Kidney (tissue), 22 donors: ENCODE measurements at places on chromosomes 3 and 15. TPM values are rescaled to one million over a fixed set of nuclear protein-coding genes. Genes with fewer than 3 reads are reported as not detected.

Gene GABRR3
- not detected for total RNA-seq

Gene KNG1
- total RNA-seq = 8.7 TPM

Gene RLBP1
- not detected for total RNA-seq

Gene TMCO5A
- total RNA-seq = not detected

Gene CFAP91
- 14.1 TPM for total RNA-seq

Gene KIF9
- total RNA-seq = 16.9 TPM

Gene ANKDD1A
- 8.0 TPM for total RNA-seq

Gene PLSCR2
- 1.4 TPM for total RNA-seq

Gene AADAC
- not detected for total RNA-seq

Gene CPNE4
- total RNA-seq = 0.79 TPM

Gene CCR9
- total RNA-seq = 0.22 TPM

DNA sequence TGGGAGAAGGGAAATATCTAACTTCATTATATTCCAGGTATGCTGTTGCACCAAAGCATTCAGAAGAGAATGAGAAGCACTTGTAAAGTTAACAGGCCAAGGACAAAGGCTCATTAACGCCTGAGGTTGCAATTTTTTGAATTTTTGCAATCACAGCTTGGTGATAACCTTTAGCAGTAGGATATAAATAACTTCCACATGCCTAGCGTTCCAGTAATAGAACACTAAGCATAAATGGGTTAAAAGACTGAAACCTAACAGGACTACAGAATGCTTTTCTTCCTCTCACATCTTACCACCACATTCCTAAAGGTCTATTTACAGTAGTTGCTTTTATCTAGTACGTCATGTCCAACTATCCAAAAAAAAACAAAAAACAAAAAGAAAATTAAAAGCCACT is 57.4 kb upstream of the IMPG2 start:
- DNase-seq = no peak

GRCh38 chr3:4528819-4529600 is 35.9 kb downstream of the ITPR1 start:
- no peak for DNase-seq

DNA sequence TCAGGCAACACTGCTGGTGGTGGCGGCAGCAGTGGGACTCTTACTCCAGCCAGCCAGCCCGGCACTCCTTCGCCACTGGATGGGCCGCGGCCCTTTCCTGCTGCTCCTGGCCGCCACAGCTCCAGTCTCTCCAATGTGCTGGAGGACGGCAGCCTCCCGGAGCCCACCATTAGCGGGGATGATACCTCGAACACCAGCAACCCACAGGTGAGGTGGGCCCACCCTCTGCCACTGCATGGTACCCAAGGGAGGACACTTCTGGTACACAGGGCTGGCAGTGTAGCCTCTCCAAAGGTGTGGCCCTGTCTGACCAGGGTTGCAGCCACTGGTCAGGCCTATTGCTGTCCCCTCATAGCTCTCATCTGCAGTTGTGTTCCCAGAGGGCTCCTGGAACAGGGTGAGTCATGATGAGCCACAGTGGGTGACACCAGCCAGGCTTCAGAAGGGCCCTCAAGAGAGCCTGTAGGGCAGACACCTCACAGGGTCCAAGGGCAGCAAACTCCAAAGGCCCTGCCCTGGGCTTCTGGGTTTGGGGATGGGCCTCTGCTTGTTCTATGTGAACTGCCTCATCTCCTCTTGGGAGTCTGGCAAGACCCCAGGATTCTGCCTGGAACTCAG is 20.8 kb downstream of the NBEAL2 start:
- DNase-seq = peak; percentile 78

DNA sequence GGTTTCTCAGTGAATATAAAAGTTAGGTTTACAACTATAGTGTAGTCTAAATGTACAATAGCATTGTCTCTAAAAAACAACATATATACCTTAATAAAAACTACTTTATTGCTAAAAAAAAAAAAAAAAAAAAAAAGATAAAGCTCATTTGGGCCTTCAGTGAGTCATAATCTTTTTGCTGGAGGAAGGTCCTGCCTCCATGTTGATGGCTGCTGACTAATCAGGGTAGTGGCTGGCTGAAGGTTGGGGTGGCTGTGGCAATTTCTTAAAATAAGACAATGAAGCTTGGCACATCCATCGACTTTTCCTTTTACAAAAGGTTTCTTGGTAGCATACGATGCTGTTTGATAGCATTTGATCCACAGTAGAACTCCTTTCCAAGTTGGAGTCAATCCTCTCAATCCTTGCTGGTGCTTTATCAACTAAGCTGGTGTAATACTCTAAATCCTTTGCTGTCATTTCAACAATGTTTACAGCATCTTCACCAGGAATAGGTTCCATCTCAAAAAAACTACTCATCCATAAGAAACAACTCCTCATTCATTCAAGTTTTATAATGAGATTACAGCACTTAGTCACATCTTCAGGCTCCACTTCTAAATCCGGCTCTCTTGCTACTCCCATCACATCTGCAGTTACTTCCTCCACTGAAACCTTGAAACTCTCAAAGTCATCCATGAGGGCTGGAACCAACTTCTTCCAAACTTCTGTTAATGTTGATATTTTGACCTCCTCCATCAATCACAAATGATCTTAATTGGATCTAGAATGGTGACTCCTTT is 13.3 kb downstream of the ZNF280D start:
- no peak for DNase-seq

- no peak for DNase-seq
Observed at GRCh38 chr3:8964436-8965370, 1.4 kb upstream of the RAD18 start.

DNA sequence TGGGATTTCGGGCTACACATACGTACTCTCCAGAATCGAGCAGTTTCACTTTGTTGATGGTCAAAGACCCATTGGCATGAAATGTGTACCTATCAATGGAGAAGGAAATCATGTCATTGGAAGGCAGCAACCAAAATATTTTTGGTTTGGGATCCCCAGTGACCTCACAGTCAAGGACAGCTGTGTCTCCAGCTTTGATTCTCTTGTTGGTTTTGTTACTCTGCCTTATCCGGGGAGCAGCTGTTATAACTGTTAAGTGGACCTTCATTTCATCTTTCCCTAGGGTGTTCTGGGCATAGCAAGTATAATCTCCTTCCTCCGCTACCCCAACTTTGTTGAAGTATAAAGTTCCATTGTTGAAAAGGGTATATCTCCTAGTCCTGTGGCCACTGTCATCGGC is 23.0 kb downstream of the IGSF10 start:
- DNase-seq = no peak

DNA sequence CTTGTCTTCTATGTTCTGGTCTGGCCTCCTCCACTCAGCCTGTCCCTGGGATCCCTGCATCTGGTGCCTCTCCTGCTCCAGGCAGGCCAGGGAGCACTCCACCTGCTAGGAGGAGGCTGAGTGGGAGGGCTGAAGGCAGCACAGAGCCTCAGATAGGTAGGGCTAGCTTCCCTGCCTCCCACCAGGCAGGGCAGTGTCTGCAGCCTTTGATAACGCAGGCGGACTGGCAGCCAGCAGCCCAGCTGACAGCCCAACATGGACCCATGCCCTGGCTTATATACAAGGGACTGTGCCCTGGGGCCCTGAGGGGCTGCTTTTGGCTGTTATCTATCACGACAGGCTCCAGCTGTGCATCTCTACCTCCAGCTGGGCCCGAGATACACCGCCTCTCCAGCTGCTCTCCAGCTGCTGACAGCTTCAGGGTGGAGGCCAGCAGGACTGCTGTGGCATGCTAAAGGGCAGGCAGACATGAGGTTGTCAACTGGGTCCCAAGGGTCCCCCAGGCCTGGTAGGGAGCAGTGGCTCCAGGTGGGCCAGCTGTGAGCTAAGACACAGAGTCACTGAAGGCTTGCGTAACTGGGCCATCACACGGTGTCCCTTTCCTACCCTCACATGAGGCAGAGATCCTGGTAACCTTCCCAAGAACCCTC is 5.2 kb upstream of the CLK3 start:
- DNase-seq = peak; percentile 21

- DNase-seq = no peak
Observed at GRCh38 chr3:129549805-129550204, 6.8 kb downstream of the H1-8 start.

GRCh38 chr3:38986901-38987300 is 64.8 kb downstream of the SCN11A start:
- no peak for DNase-seq

- DNase-seq = no peak
Observed at GRCh38 chr3:156614642-156615511, 59.5 kb upstream of the TIPARP start.

- no peak for DNase-seq
Observed at GRCh38 chr3:157059181-157059580, 100.8 kb downstream of the CCNL1 start.

DNA sequence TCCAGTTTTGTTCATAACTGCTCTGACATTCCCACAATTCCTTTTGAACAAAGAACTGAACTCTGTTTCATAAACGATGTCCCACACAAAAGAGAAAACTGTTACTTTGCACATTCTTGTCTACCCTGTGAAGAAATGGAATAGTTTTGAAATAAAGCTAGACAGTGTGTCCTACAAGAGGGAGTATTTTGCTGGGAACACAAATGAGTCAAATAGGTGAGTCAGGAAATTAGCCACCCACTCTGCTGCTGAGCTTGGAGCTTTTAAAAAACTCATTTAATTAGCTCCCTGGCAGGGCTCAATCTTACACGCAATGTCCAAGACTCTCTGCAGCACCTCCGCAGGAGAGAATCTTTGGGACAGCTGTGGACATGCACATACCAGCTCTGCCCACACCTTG is 193.4 kb downstream of the SLC9A9 start:
- DNase-seq = no peak

GRCh38 chr3:4845882-4846281 is 133.4 kb upstream of the BHLHE40 start:
- no peak for DNase-seq
